Astrocyte (in vitro differentiated cells and primary cell): ENCODE measurements at places on chromosomes 4 and X. TPM values are rescaled to one million over a fixed set of nuclear protein-coding genes. Genes with fewer than 3 reads are reported as not detected.

DNA sequence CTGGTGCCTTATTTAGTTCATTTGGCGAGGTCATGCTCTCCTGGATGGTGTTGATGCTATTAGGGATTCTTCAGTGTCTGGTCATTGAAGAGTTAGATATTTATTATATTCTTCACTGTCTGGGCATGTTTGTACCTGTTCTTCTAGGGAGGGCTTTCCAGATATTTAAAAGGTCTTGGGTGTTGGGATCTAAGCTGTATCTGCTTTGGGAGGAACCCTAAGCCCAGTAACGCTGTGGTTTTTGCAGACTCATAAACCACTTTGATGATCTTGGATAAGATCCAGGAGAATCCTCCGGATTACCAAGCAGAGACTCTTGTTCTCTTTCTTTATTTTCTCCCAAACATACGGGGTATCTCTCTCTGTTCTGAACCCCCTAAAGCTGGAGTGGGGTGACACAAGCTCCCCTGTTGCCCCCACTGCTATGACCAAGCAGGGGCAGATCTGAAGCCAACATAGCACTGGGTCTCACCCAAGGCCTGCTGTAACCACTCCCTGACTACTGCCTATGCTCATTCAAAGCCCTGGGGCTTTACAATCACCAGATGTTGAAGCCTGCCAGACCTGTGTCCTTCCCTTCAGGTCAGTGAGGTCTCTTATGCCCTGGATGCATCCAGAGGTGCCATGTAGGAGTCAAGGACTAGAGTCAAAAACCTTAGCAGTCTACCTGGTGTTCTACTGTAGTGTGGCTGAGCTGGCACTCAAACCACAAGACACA, 187.6 kb downstream of the GUCY2F start:
- H3K27me3 ChIP-seq = no peaks in the 10 kb centered on the region
- peak; percentile 3 for DNase-seq
- H3K4me3 ChIP-seq = no peak overlapping the region

DNA sequence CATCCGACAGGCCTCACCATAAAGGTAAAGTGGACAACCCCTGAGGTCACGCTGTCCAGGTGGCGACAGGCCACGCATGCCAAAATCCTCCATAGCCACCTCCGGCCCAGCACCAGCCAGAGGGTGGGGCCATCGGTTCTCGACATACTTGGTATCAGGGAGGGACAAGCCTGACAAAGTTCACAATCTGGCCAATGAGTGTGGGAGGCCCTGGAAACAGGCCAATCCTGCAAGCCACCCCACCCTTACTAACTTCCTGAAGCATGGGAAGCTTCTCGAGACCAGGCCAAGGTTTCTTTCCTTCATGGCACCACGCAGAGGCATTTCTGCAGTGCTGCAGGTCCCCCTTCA, 73.8 kb downstream of the MTMR1 start:
- no peaks in the 10 kb centered on the region for H3K36me3 ChIP-seq
- DNase-seq = no peak
- peak overlapping the region; percentile 59 for H3K27ac ChIP-seq
- H3K4me3 ChIP-seq = no peak overlapping the region
- H3K27me3 ChIP-seq = no peaks in the 10 kb centered on the region

GRCh38 chrX:111020283-111020682, 75.7 kb upstream of the PAK3 start:
- H3K4me3 ChIP-seq = no peak overlapping the region
- DNase-seq = no peak
- no peak overlapping the region for H3K27ac ChIP-seq
- no peaks in the 10 kb centered on the region for H3K27me3 ChIP-seq
- no peaks in the 10 kb centered on the region for H3K36me3 ChIP-seq

GRCh38 chr4:63029380-63029779, 1379.9 kb downstream of the TECRL start:
- no peaks in the 10 kb centered on the region for H3K4me1 ChIP-seq
- H3K36me3 ChIP-seq = no peaks in the 10 kb centered on the region
- no peak for DNase-seq
- no peak overlapping the region for H3K4me3 ChIP-seq
- no peaks in the 10 kb centered on the region for H3K27me3 ChIP-seq

DNA sequence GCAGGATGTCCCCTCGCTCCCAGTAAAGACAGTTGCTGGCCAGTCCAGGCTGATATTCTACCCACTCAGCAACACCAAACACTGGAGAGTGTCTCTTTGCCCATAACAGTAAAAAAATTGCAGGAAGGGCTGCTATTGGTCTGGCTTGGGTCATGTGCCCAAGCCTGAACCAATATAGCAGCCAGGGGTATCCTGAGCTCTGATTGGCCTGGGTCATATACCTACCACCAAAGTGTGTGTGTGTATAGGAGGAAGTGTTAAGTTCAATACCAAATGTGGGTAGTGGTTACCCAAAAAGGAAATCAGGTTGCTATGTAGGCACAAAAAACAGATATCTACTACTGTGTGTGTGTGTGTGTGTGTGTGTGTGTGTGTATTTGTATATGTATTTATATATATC, 373.2 kb downstream of the BCOR start:
- no peaks in the 10 kb centered on the region for H3K36me3 ChIP-seq
- no peaks in the 10 kb centered on the region for H3K27me3 ChIP-seq
- H3K4me3 ChIP-seq = no peak overlapping the region
- DNase-seq = no peak
- H3K4me1 ChIP-seq = peaks cover 10% of the 10 kb centered on the region

- no peaks in the 10 kb centered on the region for H3K36me3 ChIP-seq
- H3K4me1 ChIP-seq = no peaks in the 10 kb centered on the region
- no peak overlapping the region for H3K4me3 ChIP-seq
- no peak overlapping the region for H3K27ac ChIP-seq
- no peaks in the 10 kb centered on the region for H3K27me3 ChIP-seq
Measured at GRCh38 chr4:150784939-150785338, 203.0 kb downstream of the MAB21L2 start.

DNA sequence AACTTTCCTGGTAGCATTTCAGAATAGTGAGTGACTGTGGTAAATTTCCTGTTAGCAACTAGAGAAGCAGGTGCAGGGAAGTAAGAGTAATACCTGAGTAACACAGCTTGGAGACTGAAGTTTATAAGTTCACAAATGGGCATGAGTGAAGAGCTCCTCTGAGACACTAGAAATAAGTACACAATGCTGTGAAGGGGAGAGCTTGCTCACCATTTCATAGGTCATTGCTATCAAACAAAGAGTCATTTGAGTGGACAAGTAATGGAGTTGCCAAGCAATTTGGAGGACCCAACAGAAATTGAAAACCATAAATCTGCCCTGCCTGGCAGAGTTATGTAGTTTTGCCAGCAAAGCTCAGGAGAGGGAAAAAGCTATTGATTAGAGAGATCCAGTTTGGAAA, 523.6 kb downstream of the TRAM1L1 start:
- no peak for DNase-seq
- H3K36me3 ChIP-seq = no peaks in the 10 kb centered on the region
- no peaks in the 10 kb centered on the region for H3K4me1 ChIP-seq
- no peaks in the 10 kb centered on the region for H3K27me3 ChIP-seq
- no peak overlapping the region for H3K4me3 ChIP-seq

GRCh38 chrX:20479896-20480295, 213.2 kb upstream of the RPS6KA3 start:
- H3K4me1 ChIP-seq = no peaks in the 10 kb centered on the region
- H3K27ac ChIP-seq = no peak overlapping the region
- no peaks in the 10 kb centered on the region for H3K27me3 ChIP-seq
- H3K36me3 ChIP-seq = no peaks in the 10 kb centered on the region

DNA sequence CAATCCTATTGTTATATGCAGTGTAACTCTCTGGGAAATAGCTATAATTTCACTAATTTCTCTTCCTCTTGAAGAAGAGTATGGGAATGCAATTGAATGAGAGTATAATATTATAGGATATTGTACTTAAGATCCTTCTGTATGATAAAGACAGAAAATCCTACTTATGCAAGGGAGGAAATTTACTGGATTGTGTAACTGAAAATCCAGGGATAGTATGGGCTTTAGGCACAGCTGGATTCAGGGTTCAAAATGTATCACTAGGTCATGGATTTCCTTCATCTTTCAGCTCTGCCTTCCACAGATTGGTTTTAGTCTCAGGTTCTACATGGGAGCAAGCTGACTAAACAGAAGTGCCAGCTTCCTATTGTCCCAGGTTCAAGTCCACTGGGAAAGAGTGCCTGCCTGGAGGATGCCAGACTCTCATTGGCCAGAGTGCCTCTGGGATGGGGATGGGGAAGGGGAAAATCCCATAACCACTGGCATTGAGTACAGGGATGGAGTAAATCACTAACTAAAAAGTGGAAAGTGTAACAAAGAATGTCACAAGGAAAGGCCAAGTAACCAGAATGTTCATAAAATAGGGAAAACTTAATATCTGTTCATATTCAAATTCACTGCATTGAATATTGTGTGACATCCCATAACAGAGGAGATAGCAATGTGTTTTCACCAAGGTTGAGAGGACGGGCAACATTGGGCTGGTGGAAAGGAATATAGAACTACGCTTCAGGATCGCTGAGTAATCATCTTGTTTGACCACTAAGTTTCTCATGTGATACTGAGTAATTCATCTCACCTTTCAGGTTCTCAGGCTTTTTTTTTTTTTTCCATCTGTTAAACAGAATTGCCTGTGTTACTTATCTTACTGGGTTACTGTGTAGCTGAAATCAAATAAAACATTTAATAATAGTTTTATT, 75.7 kb downstream of the ANXA3 start:
- H3K36me3 ChIP-seq = no peaks in the 10 kb centered on the region
- H3K4me3 ChIP-seq = no peak overlapping the region
- H3K4me1 ChIP-seq = peaks cover 8% of the 10 kb centered on the region
- DNase-seq = no peak
- H3K27me3 ChIP-seq = no peaks in the 10 kb centered on the region
- no peak overlapping the region for H3K27ac ChIP-seq

CD40LG gene
- total RNA-seq = not detected in 2 replicates

MMRN1 gene
- 0.17 and 0.34 TPM in 2 replicates for total RNA-seq

DNA sequence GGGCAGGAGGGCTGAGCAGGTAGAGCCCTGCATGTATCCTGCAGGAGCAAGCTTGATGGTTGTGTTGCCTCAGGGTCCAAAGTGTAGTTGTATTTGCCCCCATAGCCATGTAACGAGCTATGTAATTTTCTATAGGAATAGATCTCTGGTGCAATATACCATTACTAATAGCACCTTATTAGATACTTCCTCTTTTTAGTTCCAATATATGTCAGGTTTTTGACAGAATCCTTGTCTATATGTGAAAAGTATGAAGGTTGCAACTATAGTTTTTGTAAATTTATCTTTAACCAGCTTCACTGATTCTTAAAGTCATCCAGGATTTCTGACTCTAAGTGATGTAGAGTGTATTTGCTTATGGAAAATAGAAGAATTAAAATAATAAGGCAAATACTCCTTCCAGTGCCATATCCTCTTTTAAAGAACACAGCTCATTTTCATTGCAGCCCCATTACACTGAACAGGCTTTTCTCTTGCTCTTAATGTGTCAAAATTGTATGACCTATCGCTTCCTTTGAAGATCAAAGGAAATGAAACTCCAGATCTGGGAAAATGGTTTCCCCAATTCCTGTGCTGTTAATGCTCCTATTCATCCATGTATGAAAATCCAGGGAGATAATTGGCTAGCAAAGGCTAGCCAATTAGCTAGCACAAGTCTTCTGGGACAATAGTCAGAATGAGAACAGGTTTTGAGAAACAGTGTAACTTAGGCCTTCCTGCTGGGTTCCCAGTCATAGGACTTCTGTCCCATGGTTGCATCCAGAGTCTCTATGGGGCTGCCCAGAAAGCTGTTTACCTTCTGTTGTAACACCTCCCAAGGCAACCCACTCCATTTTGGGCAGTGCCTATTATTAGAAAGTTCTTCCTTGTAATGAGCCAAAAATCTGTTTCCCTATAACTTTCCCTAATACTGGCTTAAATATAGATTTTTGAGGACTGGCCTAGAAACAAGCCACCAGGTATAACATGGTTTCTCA, 90.6 kb downstream of the TSPAN7 start:
- H3K4me1 ChIP-seq = no peaks in the 10 kb centered on the region
- H3K36me3 ChIP-seq = no peaks in the 10 kb centered on the region
- H3K27ac ChIP-seq = no peak overlapping the region
- no peaks in the 10 kb centered on the region for H3K27me3 ChIP-seq
- H3K4me3 ChIP-seq = no peak overlapping the region

- no peak for DNase-seq
- peaks cover 5% of the 10 kb centered on the region for H3K36me3 ChIP-seq
- H3K4me1 ChIP-seq = peaks cover 5% of the 10 kb centered on the region
- H3K27me3 ChIP-seq = no peaks in the 10 kb centered on the region
- H3K27ac ChIP-seq = no peak overlapping the region
- peak overlapping the region; percentile 74 for H3K4me3 ChIP-seq
Measured at GRCh38 chrX:69163936-69164741, 1.1 kb downstream of the PJA1 start.

REPS2 gene
- total RNA-seq = 1.2 and 1.3 TPM in 2 replicates

DNA sequence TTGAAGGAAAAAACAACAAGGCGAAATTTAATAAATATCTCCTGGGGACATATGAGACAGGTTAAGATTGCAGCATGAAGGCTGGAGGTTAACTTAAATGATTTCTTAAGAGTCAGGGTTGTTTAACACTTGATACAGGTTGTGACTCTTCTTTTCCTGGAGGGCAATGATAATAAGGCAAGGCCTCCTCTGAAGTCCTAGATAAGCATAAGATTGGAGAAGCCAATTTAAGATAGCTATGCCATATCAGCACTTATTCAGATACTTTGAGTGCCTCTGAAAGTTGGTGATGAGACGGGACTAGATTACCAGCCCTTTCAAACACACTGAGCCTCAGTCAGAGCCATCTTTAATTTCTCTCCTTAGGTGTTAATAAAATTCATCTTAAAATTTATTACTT, 350.8 kb downstream of the FBXO8 start:
- H3K27me3 ChIP-seq = no peaks in the 10 kb centered on the region
- no peaks in the 10 kb centered on the region for H3K36me3 ChIP-seq
- no peak overlapping the region for H3K4me3 ChIP-seq

SMIM10 gene
- 1.2 and 1.3 TPM in 2 replicates for total RNA-seq

DNA sequence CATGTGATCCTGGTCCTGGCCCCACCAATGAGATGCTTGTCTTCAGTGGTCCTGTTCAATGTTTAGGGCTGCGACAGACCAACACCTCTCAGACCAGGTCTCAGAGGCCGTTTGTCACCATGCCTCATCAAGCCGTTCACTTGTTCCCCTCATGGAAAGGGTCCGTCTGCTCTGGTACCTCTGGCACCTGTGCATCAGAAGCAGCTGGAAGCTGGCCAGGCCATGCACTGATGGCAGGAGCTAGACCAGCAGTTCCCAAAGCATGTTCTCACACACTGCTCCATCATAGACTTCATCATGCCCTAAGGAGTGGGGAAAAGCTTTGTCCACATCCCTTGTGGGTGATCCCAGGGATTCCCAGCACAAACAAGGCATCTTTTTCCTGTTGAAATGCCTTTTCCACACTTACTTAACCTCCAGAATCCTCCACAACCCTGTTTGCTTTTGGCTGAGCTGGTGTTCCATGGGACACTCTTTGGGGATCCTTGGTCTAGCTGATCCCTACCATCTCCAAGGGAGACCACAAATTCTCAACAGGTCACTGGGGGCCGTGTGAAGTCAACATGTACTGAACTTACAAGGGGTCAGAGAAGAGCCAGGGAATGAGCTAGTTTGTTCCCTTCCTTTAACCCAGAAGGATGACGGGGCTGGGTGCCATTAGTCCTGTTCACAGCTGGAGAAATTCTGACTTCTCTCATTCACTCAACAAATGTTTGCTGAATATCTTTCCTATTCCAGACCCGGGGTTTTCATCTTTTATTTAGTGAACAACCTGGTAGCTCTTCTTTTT, 21.8 kb downstream of the SH3TC1 start:
- H3K4me3 ChIP-seq = no peak overlapping the region
- no peak overlapping the region for H3K27ac ChIP-seq
- no peaks in the 10 kb centered on the region for H3K36me3 ChIP-seq
- no peak for DNase-seq
- H3K27me3 ChIP-seq = no peaks in the 10 kb centered on the region
- H3K4me1 ChIP-seq = peaks cover 6% of the 10 kb centered on the region
